ENCODE measurements at places on chromosomes 2 and 18. TPM values are rescaled to one million over a fixed set of nuclear protein-coding genes. Genes with fewer than 3 reads are reported as not detected.

The CD302 gene
- total RNA-seq: 40.4 TPM

GRCh38 chr18:55064760-55065159, 105.5 kb upstream of the CCDC68 start:
- no peak overlapping the region for H3K27ac ChIP-seq
- no peaks in the 10 kb centered on the region for H3K27me3 ChIP-seq
- no peak overlapping the region for H3K4me3 ChIP-seq
- no peak for DNase-seq
- H3K4me1 ChIP-seq: no peaks in the 10 kb centered on the region

GRCh38 chr2:183242937-183243336, 118.7 kb downstream of the NUP35 start:
- no peak overlapping the region for H3K4me3 ChIP-seq
- H3K27ac ChIP-seq: no peak overlapping the region
- no peaks in the 10 kb centered on the region for H3K4me1 ChIP-seq
- no peak for DNase-seq
- no peaks in the 10 kb centered on the region for H3K36me3 ChIP-seq

The AFTPH gene
- 61.3 TPM for total RNA-seq

DNA sequence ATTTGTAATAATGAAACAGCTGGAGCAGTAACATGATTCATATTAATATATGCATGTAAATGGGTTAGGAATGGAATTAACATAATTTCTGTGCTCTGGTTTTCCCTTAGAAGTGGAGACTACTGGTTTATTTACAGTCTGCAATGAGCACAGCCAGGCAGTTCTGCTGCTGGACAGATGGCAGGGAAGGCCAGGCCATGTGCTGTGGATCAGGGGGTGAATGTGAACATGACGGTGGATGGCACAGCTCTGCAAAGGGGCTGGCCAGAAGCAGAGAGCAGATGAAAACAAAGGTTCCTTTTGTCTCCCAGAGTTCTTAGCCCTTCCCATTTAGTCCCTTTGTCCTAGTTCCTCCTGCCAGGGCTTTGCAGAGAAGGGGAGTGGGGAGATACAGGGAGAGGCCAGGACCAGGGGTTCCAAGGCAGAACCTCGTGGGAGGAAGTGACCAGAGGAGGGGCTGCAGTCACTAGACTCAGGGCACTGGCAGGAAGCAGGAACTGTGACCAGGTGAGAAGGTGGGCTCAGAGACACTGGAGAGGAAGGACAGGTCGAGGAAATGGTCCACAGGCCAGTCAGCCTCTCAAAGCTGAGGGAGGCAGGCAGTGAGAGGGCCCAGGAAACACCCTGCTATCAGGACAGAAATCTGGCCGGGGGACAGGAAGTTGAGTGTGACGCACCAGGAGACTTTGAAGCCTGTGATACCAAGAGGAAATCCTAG, 112.9 kb upstream of the ATP8B1 start:
- DNase-seq: no peak
- no peaks in the 10 kb centered on the region for H3K4me1 ChIP-seq
- H3K27ac ChIP-seq: no peak overlapping the region
- no peaks in the 10 kb centered on the region for H3K36me3 ChIP-seq

- H3K4me1 ChIP-seq: no peaks in the 10 kb centered on the region
- no peaks in the 10 kb centered on the region for H3K36me3 ChIP-seq
- DNase-seq: no peak
- H3K27ac ChIP-seq: no peak overlapping the region
Measured at GRCh38 chr2:159200498-159200897, 86.0 kb downstream of the WDSUB1 start.

The DQX1 gene
- not detected for total RNA-seq

- no peaks in the 10 kb centered on the region for H3K27me3 ChIP-seq
- no peak overlapping the region for H3K27ac ChIP-seq
- H3K36me3 ChIP-seq: no peaks in the 10 kb centered on the region
Measured at GRCh38 chr2:135219226-135219625, 167.1 kb downstream of the RAB3GAP1 start.

The MRPL33 gene
- 140 TPM for total RNA-seq

- no peaks in the 10 kb centered on the region for H3K27me3 ChIP-seq
- peak overlapping the region; percentile 27 for H3K4me3 ChIP-seq
- H3K27ac ChIP-seq: no peak overlapping the region
- no peaks in the 10 kb centered on the region for H3K36me3 ChIP-seq
Measured at GRCh38 chr2:189178054-189178453, 1.5 kb downstream of the COL5A2 start.

The KRTCAP3 gene
- 147 TPM for total RNA-seq

The C1GALT1C1L gene
- total RNA-seq: 0.91 TPM

The SLC38A11 gene
- total RNA-seq: 3.0 TPM

DNA sequence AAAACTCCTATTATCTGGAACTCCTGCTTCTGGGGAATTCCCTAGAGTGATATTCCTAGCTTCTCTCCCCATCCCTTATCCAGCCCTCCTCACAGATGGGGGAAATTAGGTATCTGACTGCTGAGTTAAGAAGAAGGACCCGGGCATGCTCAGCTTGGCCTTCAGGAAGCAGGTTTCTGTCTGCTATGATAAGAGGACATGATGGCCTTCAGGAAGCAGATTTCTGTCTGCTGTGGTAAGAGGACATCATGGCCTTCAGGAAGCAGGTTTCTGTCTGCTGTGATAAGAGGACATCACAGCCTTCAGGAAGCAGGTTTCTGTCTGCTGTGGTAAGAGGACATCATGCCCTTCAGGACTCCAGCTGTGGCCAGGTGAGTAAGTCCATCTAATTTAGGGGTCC, 65.2 kb downstream of the PLEKHM3 start:
- H3K27ac ChIP-seq: no peak overlapping the region
- no peaks in the 10 kb centered on the region for H3K27me3 ChIP-seq
- no peak for DNase-seq
- H3K4me3 ChIP-seq: no peak overlapping the region
- H3K36me3 ChIP-seq: no peaks in the 10 kb centered on the region
- no peaks in the 10 kb centered on the region for H3K4me1 ChIP-seq

The TUBA4B gene
- not detected for total RNA-seq

The UPP2 gene
- total RNA-seq: not detected

DNA sequence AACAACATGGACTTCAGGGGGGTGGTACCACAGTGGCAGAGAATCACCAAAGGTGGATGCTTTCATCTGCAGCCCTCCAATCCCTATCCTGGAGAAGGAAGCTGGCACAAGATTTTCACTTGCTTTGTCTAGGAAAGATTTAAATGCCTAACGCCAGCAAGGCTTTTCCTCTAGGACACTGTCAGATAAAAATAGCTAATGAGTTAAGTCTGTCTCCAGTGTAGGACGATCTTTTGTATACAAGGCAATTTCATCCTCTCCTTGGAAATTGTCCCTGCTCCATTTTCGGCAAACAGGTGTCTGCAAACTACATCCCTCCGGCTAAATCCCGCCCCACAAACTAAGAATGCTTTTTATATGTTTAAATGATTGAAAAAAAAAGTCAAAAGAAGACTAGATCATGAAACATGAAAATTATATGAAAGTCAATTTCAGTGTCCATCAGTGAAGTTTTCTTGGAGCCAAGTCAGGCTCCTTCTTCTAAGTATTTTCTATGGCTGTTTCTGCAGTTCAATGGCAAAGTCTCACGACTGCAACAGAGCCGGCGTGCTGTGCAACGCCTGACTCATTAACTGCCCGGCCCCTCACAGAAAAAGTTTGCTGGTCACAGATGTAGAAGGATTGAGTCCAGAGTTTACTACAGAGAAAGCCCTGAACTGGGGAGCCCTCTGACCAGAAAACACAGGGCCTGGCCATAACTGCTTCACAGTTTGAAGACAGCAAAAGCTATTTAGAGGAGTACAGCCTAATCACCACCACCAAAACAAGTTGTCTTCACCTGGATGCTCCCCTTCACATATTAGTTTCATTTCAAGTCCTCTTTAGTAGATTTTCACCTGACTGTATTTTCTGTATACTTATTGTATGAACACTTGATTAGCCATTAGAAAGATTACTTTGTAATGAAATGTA, 52.3 kb downstream of the PIEZO2 start:
- peak overlapping the region; percentile 15 for H3K27ac ChIP-seq
- no peak for DNase-seq
- H3K36me3 ChIP-seq: no peaks in the 10 kb centered on the region
- no peaks in the 10 kb centered on the region for H3K27me3 ChIP-seq

- no peak overlapping the region for H3K4me3 ChIP-seq
- H3K36me3 ChIP-seq: no peaks in the 10 kb centered on the region
- H3K4me1 ChIP-seq: no peaks in the 10 kb centered on the region
- DNase-seq: no peak
Measured at GRCh38 chr18:8752329-8752728, 47.0 kb downstream of the MTCL1 start.

DNA sequence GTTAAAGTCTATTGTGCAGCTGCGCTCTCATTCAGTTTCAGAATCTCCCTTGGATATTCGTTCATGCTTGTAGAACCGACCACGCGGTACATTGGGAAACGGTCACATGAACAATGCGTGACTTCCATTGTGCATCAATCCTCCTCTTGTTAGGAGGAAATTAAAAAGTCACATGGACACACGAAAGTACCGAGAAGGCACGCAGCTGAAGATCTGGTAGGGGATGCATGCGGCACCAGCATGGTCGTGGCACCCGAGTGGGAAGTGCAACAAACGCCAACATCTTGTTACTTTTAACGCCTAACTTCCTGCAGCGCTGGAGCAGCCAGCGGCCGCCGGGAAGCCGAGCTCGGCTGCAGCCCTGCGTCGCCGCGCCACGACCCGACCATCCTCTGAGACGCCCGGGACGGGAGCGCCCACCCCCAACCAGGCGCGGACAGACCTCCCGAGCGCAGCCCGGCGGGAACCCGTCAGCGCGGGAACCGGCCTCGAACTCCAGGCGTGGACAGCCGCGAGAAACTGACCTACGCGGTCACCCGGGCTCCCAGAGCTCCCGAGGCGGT, 412 bp downstream of the OSBPL1A start:
- no peaks in the 10 kb centered on the region for H3K4me1 ChIP-seq
- H3K4me3 ChIP-seq: peak overlapping the region; percentile 73
- peak overlapping the region; percentile 77 for H3K27ac ChIP-seq
- H3K36me3 ChIP-seq: no peaks in the 10 kb centered on the region
- DNase-seq: peak; percentile 67

DNA sequence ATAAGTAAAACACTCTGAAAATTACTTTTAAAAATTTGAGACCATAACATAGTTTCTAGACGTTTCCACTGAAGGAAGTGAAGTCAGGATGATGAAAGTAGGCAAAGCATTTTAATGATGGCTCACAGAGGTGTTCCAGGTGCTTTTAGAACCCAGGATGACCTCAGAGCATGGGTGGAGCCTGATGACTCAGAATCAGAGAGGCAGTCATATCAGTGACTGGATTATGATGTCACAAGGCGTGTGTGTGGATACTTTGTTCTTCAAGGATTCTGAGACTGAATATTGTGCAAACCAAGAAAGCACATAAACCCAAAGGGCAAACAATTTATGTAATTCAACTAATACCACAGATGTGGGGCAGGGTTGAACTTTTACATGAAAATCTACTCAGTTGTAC, 208.0 kb upstream of the FBXO11 start:
- no peak for DNase-seq
- no peak overlapping the region for H3K27ac ChIP-seq
- no peaks in the 10 kb centered on the region for H3K4me1 ChIP-seq
- no peaks in the 10 kb centered on the region for H3K36me3 ChIP-seq
- no peak overlapping the region for H3K4me3 ChIP-seq

The CTAGE1 gene
- total RNA-seq: 0.80 TPM

The GNLY gene
- 0.36 TPM for total RNA-seq

GRCh38 chr2:61135510-61135909, 26.5 kb upstream of the C2orf74 start:
- no peaks in the 10 kb centered on the region for H3K36me3 ChIP-seq
- H3K4me3 ChIP-seq: no peak overlapping the region
- H3K27me3 ChIP-seq: no peaks in the 10 kb centered on the region
- no peaks in the 10 kb centered on the region for H3K4me1 ChIP-seq
- DNase-seq: no peak

The CHST10 gene
- 27.7 TPM for total RNA-seq

DNA sequence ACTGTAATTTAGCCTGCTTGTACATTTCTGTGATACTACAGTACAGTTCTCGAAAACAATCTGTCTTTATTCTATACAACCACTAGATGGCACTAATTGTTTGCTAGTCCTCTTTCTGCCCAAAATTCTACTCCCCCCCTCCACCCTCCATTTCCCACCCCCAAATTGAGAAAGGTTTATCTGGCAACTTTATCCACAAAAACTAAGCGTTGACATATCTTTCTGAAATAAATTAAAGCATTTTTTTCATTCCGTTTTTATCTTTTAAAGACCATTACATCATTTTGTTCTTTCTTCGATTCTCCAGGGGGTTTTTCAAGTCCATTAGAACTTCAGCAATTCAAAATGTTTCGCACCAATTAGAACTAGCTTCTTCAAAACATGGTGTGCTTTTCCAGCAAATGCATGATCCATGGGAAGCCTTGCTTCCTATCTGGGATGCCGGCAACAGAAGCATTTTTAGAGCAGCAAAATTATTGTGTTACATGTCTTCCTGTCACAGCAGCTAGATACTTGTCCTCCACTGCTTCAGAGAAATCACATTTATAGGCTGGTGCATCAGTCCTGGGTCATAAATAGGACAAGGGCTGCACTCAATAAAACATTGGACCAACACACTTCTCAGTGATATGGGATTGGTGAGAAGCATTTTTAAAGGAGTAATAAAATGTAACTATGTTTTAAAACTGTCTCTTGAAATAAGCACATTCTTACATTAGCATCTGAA, 241.3 kb downstream of the PAX3 start:
- no peaks in the 10 kb centered on the region for H3K36me3 ChIP-seq
- H3K4me3 ChIP-seq: no peak overlapping the region
- H3K4me1 ChIP-seq: no peaks in the 10 kb centered on the region
- peaks cover 10% of the 10 kb centered on the region for H3K27me3 ChIP-seq
- H3K27ac ChIP-seq: no peak overlapping the region

The GKN1 gene
- total RNA-seq: not detected

DNA sequence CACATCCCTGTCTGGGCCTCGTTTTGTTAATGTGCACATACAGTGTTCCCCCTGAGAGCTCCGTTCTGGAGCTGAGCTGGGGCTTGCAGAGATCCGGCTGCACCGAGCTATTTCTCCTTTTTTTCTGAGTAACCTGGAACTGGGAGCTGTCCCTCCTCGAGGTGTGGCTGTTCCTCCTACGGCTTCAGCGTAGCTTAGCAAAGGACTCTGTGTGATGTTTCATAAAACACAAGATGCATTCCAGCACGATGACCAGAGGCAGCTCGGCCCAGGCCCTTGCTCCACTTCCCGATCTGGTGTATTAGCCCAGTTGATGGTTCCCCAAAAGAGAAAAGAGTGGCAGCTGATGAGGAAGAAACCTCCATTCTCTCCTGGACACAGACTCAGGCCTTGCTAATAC, 103.0 kb downstream of the FAM210A start:
- no peaks in the 10 kb centered on the region for H3K36me3 ChIP-seq
- H3K4me1 ChIP-seq: no peaks in the 10 kb centered on the region

The CTLA4 gene
- total RNA-seq: 0.73 TPM

The TCF23 gene
- total RNA-seq: not detected

- H3K27ac ChIP-seq: no peak overlapping the region
- H3K36me3 ChIP-seq: no peaks in the 10 kb centered on the region
- DNase-seq: no peak
Measured at GRCh38 chr18:39854291-39854690, 2100.7 kb upstream of the PIK3C3 start.

GRCh38 chr2:26772064-26773001, 8.2 kb downstream of the SLC35F6 start:
- DNase-seq: peak; percentile 95
- no peaks in the 10 kb centered on the region for H3K27me3 ChIP-seq

All from prostate gland (tissue), 2 donors.